Activated CD4-positive, alpha-beta memory T cell treated with anti-CD3 and anti-CD28 coated beads for 36 hours (primary cell): ENCODE measurements at places on chromosomes 2 and 18. TPM values are rescaled to one million over a fixed set of nuclear protein-coding genes. Genes with fewer than 3 reads are reported as not detected.
A peak's percentile ranks its signal among the peaks of the same experiment; 100 is the strongest.

DNA sequence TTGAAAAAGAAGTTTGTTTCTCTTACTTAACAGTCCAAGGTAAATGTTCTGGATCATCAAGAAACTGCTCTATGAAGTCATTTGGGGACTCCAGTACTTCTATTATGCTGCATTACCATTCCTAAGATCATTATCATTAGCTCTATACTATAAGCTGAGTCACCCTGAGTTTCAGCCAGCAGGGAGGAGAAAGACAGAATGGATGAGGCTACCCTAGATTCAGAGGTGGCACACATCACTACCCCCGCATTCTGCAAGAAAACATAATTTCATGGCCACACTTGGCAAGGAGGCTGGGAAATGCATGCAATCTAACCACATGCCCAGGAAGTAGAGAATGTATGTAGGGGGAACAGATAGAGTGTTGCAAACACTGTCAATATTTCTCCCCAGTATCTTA is 16.6 kb upstream of the LNPK start:
- no peak for DNase-seq

- no peak for DNase-seq
Observed at GRCh38 chr2:169721016-169721415, 12.6 kb upstream of the KLHL23 start.

DNA sequence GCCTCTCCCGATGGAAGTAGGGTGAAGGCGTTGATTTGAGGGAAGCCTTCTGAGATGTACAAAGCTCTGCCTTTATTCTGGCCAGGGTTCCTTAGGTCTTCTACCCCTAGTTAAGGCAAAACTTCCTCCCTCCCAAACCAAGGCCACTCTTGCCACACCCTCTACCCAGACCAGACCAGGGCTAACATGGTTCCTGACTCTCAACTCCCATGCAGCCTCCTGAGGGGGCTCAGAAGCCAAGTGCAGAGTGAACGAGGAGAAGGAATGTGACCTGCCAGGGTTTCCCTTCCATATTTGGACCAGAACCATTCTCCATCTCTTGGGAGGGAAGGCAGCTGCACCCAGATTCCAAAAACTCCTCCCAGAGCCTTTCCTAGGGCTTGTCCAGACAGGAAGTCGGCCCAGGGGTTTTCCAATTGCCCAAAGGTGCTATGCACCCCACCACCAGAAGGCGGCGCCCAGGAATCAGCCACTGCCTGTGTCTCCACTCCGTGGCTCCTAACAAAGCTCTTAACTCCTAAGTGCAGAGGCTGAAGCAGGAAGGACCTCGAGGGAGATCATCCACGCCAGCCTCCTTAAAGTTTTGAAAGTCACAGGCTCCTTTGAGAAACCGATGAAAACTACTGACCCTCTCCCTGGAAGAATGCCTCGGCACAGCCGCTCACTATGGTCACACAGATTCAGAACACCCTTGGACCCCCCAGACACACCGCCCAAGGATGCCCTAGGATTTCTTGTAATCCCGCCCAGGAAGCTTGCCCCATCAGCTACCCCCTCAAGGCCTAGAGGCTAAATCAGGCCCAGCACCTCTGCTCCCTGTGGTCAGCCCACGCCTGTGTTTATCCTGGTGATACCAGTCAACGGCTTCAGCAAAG is 157.8 kb downstream of the SMAD2 start:
- peak; percentile 73 for DNase-seq

Gene L3MBTL4
- 0.29 TPM for total RNA-seq

GRCh38 chr2:7819316-7819715 is 862.5 kb upstream of the ID2 start:
- DNase-seq, result no peak

Gene DARS1
- 215 TPM for total RNA-seq

Gene LYPD6
- not detected for total RNA-seq
